Activated CD4-positive, alpha-beta T cell treated with anti-CD3 and anti-CD28 coated beads for 24 hours (primary cell): ENCODE measurements at places on chromosomes 12 and 14.

GRCh38 chr14:81312289-81312876 lies 87.7 kb downstream of the STON2 start:
- no peak for DNase-seq

- no peak for DNase-seq
These were observed 110.7 kb downstream of the ZFC3H1 start for GRCh38 chr12:71552728-71553501.

DNA sequence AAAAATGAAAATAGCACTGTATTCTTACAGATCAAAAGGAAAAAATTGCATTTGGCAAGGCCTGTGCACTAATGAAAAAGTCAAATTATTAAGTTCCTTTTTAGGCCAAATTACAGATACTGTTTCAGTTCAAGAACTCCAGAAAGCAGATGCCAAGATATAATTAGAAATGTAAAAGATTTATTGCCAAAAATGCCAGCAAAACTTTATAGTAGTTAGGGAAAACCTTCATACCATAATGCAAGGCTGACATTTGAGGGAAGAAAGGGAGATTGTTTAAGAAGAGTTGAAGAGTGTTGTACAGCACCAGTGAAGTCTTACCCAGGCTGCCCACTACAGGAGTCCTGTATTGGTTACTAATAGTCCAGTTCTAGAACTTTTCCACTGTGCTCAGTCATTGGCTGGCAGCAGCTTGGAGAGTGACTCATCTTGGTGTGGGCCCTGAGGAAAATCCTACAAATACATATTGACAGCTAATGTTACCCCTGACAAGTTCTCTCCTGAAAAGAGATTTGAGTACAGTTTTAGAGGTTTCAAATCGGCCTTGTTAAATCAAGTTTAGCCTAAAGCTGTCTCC lies 600.4 kb downstream of the C12orf50 start:
- DNase-seq, result no peak

DNA sequence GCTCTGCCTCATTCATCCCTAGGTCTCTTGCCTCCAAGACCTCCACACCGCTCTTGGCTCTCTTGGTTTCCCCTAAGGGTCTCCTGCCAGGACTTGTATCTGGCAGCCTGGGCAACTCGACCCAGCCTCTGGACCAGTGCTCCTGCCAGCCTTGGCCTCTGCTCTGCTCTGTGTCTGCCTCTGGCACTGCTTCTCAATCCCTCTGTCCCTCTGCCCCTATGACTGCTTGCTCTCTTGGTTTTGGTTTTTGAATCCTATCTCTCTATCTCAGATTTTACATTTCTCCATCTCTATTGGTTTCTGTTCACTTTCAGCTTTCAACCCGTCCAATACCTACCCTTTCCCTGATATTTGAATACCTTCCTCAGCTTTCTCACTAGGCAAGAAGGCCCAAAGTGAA lies 6.3 kb downstream of the ITGA5 start:
- no peak for DNase-seq

DNA sequence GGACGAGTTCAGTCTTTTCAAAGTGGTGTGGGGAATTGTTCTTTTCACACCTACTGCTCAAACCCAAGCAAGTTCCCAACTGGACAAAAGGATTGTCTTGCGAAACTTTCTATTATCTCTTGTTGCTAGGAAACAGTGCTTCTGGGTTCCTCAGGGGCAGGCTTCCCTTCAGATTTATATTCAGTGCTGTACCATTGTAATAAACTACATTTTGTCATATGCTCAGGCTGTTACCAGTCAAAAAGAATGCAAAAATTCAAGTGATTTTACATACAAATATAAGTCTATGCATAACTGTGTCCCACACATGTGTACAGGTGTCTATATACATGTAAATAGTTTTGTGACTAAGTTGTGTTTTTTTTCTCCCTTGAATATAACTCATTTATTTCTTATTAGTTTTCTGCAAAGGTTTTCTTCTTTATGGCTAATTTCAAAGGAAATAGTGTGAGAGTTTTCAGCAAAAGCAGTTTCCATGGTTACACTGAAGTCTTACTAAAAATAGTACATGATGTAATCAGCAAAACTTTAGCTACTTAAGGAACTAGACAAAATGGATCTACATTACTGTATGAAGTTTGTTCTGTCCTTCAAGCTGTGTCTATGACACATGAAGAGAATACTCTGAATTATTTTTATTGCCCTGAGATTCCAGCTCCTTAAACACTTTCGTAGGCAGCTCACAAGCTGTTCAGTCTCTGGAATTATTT lies 430.2 kb upstream of the TMPO start:
- DNase-seq, result no peak

- no peak for DNase-seq
These were observed 30.7 kb downstream of the SNRNP35 start for GRCh38 chr12:123488539-123489230.

GRCh38 chr12:132324841-132325732 lies 4.3 kb downstream of the GALNT9 start:
- no peak for DNase-seq

- DNase-seq, result no peak
These were observed 189.7 kb downstream of the EPS8 start for GRCh38 chr12:15599266-15600037.

GRCh38 chr14:92690171-92691011 lies 58.0 kb downstream of the LGMN start:
- DNase-seq, result no peak

DNA sequence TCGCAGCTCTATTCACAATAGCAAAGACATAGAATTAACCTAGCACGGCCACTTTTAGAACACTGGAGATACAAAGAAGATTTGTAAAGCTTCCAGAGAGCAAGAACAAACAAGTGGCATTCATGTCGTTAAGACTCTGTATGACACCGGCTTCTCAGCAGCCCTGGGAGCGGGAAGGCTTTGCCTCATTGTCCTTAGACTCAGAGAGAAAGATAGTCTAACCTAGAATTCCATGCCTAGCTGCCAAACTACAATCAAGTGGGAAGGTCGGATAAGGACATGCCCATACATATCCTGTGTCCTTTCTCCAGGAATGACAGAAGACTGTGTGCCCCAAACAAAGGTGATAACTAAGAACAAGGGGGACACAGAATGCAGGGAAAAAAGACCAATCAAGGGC lies 1038.3 kb downstream of the BCL11B start:
- DNase-seq, result no peak

- no peak for DNase-seq
These were observed 483 bp upstream of the SERPINA10 start for GRCh38 chr14:94293578-94293924.

GRCh38 chr12:52193991-52194390 lies 2.2 kb upstream of the KRT80 start:
- DNase-seq, result no peak

DNA sequence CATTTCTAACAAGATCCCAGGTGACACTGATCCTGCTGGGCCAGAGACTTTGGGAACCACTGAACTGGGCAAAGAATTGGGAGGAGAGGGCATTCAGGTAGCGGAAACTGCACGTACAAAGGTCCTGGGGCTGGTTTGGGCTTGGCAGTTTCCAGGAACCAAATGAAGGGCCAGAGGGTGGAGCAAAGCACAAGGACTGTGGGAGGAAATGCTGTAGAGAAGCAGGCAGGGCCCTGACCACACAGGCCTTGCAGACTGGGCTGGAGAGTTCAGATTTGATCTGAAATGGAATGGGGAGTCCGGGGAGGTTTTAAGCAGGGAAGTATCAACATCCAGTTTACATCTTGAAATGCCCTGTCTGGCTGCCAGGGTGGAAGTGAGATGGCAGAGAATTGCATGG lies 195.1 kb downstream of the PHETA1 start:
- DNase-seq, result no peak

GRCh38 chr12:18257251-18257650 lies 4.1 kb upstream of the PIK3C2G start:
- DNase-seq, result no peak

DNA sequence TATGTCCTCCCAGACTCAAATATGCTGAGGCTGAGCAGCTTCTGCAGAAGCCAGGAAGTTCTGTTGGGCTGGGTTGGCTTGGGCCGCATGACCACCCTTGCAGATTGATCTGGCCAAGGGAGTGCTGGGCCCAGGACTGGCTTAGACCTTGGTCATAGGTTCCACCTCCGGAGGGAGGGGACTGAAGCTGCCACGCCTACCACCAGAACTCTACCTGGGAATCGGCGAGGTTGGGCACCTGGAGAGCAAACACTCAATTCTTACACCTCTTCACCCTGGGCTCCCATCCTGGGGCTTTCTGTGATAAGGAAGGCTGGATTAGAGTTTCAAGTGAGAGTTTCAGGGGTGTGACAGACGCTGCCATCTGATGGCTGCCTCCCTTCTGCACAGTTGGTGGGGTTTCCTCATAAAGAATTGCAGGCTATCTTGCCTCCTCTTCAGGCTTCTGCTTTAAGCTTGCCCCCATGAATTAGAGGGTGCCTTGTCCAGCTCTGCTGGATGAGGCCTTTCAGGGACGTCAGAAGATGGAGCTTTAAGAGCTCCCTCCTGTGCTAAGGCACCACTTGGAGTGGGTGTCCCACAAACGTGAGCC lies 5.8 kb downstream of the SLC24A4 start:
- no peak for DNase-seq

- no peak for DNase-seq
These were observed 137.8 kb downstream of the GPHN start for GRCh38 chr14:66645716-66646115.

DNA sequence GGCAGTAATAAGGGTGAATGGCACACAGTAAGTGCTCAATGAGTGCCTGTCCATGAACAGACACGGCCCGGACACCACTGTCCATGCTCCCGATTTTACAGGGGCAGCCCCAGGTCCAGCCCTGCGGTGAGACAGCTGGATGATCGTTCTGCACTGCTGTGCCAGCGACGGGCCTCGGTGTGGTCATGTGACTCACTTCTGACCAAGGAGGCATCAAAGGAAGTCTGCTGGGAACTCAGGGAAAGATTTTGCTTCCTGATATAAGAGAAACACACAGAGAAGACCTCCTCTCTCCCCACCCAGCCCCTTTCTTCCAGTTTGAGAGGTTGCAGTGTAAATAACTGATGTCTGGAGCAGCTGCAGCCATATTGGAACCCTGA lies 126.6 kb downstream of the SCARB1 start:
- DNase-seq, result no peak

- no peak for DNase-seq
These were observed 223.7 kb downstream of the PELI2 start for GRCh38 chr14:56341766-56342493.

DNA sequence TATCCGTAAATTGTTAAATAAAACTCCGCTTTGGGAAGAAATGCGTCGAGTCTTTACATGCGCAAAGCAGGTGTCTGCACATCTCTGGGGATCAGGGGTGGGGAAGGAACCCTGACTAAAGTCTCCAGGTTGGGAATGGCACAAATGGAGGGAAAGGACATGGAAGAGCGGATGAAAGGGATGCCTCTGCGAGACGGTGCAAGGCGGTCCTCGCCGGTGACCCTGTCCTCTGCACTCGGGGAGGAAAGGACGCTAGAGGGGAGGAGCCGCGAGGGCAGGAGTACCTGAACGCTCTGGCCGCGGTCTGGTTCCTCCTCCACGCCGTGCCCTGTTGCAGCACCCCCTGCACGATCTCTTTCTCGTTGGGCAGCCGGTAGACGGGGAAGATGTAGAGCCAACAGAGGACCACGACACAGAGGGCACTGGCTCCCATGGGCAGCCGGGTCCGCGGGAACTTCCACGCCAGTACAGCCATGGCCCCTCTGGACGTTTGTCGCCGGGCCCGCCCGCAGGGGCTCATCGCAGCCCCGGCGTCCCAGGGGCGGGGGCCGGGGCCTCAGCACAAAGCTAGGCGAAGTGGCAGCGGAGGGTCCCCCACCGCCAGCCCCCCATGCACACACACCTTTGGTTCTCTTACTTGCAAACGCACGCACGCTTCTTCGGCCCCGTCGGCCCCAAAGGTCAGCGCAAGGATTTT lies 646 bp downstream of the ST8SIA1 start:
- no peak for DNase-seq

- DNase-seq, result no peak
These were observed 59.4 kb downstream of the PITPNM2 start for GRCh38 chr12:123091230-123092150.

DNA sequence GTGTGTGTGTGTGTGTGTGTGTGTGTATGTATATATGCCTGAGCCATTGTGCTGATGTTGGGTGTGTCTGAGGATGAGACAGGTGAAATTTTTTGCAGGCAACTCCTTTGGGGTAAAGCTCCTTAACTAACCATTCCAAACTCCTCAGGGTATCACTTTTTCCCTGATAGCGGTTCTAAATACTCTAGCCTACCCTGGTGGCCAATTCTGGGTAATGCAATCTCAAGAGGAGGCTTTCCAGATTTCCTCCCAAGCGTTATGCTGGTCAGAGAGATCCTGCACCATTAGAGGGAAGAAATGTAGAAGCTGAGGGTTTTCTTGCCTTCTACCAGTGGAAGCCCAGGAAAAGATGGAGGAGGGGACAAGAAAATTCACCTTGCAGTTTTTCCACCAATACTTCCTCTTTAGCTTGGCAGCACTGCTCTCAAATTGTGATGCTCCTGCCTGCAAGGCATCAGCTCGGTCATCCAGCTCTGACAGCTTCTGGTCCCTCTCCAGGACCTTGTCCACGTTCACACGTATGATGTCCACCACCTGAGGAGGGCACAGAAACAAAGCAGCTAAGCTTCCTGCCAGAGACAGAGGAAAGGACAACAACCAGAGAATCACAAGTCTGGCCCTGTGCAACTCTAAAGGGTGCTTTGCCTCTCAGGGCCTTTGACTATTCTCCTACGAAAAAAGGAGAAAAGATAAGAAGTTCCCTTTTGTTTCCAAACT lies 4.9 kb downstream of the VAMP1 start:
- no peak for DNase-seq

DNA sequence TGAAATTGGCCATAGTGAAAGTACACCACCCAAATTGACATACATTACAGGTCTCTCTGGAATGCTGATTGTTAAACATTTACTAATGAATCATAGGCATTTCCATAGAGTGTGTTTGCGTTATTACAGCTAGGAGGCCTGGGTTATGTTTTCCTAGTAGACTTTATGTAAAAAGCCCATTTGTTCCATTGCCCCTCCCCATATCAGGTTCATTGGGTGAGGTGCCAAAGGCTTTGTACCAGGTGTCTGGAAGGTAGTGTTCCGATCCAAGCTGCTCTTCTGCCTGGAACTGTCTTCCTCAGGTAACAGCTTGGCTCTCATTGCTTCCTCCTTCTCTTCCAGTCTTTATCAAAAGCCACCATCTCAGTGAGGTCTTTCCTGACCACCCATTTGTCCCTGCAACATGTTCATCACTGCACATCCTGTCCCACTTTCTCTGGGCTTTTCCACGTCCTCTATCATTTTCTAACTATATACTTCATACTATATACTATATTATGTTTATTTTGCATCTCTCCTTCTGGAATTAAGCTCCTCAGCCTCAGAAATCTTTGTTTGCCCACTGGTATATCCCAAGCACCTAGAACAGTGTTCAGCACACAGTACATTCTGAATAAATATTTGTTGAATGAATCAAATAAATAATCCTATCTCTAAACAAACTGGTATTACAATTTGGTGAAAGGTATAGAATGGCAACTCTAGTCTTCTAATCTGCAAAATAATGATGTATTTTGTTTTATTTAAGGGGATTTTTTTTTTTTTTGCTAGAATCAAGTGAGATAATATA lies 252.3 kb downstream of the KTN1 start:
- DNase-seq, result no peak

DNA sequence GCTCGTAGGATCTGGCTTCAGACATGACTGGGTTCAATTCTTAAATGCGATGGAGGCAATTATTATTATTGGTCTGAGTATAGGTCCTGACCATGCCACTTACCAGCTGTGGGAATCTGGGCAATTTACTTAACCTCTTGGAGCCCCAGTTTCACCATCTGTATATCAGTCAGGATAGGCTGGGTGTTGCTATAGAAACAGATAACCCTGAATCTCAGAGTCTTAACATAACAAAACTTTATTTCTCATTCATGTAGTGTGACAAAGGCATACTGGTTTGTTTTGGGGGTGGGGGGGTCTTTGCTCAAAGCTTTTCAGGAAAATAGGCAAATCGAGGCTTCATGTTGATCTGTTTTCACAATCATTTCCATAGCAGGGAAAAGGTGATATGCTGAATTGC lies 199.6 kb upstream of the SRRM4 start:
- DNase-seq, result no peak
